Neural crest cell (in vitro differentiated cells): ENCODE measurements at places on chromosomes 16 and 17. TPM values are rescaled to one million over a fixed set of nuclear protein-coding genes. Genes with fewer than 3 reads are reported as not detected.

KRT40 gene
- not detected in 2 replicates for total RNA-seq

CDRT15 gene
- not detected in 2 replicates for total RNA-seq

IRF8 gene
- 0.19 and 0.25 TPM in 2 replicates for total RNA-seq

ABCA8 gene
- 12.1 and 13.3 TPM in 2 replicates for total RNA-seq

PIPOX gene
- 3.3 and 4.1 TPM in 2 replicates for total RNA-seq

USH1G gene
- total RNA-seq: 0.14 TPM in 1 of 2 replicates, not detected in the other

DCTPP1 gene
- 91.6 and 94.3 TPM in 2 replicates for total RNA-seq

SSTR5 gene
- not detected in 2 replicates for total RNA-seq

CRAMP1 gene
- 38.3 TPM in 2 replicates for total RNA-seq
